ENCODE measurements at places on chromosomes 5 and 9.

DNA sequence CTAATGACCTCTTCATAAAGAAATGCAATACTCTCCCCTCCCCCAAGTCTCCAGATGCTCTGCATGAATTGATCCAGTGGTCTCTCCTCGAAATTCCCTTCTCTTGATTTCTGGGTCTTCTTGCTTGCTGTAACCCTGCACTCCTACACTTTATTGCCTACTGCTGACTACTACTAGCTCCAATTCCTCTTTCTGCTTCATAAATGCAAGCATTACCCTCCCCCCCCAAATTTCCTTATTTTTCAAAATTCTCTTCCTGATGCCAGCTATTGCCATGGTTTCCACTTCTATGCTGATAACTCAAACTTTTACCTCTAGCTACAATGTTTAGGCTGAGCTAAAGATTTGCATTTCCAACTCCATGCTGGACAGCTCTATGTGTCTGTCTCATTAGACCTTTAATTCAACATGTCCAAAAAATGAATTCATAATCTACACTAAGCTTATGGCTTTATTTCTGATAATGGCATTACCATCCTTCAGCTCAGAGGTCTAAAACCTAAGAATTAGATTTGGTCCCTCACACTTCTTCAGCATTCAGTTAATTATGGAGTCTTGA is 1.4 kb downstream of the ZBTB26 start:
- DNase-seq, result no peak

- no peak for DNase-seq
Observed at GRCh38 chr5:132009706-132010405, 1.6 kb downstream of the ACSL6 start.

DNA sequence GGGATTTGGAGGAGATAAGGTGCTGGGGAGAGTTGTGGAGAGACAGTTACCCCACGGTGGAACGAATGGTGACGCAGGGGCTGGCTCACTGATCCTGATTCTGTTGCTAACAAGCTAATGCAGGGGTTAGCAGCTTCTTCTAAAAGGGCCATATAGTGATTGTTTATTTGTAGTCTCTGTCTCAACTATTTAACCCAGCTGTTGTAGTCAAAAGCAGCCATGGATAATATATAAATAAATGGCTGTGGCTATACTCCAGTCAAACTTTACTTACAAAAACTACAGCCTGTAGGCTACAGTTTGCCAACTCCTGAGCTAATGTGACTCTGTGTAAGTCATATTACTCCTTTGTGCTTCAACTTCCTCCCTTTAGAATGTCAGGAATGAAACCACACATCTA is 21.8 kb downstream of the STOM start:
- no peak for DNase-seq

DNA sequence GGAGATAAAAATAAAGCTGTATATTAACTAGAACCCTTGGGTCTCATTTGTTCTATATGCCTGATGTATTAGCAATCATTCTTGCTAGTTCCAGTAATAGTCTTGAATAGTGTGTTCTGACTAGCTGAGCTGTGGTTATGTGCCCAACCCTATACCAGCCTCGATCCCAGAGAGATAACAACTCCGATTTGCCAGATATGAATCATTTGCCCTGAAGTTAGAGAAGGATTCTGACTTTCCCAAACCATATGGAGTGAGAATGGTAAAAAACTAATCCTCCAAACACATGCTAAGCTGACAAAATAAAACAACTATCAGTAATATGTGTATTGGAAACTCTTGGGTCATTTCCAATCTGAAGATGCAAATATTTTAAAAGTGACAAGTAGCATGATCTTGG is 64.8 kb downstream of the ALDH1A1 start:
- no peak for DNase-seq

DNA sequence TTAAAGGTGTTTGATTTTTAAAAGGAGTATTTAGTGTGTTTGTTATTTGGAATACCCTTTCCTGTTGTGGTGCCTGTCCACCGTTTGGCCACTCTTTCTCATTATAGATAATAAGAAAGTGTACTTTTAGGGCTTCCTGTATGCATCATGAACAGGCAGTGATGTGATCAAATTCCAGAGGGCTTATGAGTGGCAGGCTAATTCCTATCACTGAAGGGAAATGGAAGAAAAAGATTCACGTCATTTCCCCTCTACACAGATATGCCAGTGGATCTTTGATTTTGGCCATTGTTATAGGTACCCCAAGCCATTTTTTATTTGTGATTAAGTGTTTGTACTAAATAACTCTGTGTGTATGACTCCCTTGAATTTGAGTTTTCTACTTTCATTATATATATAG is 37.1 kb downstream of the RPS6 start:
- no peak for DNase-seq

DNA sequence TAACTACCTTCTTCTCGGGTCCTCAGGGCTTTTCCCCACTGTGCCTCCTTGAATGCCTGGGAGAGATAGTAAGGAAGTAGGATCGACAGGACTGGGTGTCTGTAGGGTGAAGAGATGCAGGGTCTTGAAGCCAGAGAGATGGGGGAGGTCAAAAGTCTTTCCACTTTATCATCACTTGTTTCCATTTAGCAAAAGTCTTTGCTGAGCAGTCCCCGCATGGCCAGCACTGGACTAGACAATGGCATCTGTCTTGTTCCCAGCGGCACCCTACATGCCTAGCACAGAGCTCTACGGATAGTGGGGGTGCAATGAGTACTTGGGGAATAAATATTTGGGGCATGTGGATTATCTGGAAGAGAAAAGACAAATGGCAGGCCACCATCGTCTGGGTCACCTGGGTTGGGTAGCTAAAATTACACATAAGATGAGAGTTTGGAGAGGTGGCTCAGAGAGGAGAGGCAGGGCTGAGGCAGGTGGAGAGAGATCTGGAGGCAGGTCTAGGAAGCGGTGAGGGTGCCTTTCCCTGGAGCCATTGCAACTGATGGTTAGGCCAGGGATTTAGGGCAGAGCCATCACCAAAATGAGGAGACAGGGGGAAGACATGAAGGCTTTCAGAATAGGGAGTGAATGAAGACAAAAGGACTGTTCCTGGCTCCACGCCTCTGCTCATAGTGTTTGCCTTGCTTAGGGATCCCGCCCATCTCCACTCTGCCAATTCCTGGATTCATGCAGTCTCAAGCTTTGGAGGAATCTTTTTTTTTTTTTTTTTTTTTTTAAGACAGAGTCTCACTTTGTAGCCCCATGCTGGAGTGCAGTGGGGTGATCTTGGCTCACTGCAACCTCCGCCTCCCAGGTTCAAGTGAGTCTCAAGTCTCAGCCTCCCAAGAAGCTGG is 250.8 kb upstream of the KLF4 start:
- DNase-seq, result no peak

GRCh38 chr9:80305136-80305535 is 733.4 kb downstream of the TLE4 start:
- no peak for DNase-seq

DNA sequence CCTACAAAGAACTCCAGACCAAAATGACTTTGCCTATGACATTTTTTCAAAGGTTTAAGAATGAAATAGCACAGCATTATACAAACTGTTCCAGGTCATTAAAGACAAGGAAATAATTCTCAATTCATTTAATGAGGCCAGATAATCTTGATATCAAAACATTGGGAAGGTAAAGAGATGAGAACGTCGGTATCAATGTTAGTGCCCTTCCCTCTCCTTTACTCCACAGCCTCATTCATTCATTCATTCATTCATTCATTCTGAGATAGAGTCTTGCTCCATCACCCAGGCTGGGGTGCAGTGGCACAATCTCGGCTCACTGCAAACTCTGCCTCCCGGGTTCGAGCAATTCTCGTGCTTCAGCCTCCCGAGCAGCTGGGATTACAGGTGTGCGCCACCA is 64.0 kb downstream of the NACC2 start:
- no peak for DNase-seq

- no peak for DNase-seq
Observed at GRCh38 chr5:145027286-145027685, 807.9 kb downstream of the PRELID2 start.

DNA sequence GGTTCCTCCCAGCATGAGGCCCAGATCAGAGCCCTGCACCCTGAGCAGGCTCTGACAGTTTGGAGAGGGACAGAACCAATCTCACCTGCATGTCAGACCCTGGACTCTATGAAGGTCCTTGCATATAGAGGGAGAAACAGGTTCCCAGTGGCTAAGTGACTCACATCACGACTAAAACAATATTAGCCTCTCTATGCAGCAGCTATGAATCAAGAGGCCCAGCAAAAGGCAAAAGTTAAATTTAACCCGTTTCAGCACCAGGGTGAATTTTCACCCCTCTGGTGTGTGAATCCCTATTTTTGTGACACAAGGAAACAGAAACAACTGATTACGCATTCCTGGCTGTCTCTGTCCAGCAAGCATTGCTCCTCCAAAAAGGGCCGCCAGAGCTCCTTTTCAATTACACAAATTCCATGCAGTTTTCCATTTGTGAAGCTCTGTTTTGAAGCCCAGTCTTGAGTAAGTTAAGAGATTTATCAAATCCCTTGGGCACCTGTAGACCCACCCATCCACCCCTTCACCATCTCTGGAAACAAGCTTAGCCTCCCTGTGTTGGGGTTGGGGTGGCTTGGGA is 136.6 kb downstream of the GABBR2 start:
- DNase-seq, result no peak

DNA sequence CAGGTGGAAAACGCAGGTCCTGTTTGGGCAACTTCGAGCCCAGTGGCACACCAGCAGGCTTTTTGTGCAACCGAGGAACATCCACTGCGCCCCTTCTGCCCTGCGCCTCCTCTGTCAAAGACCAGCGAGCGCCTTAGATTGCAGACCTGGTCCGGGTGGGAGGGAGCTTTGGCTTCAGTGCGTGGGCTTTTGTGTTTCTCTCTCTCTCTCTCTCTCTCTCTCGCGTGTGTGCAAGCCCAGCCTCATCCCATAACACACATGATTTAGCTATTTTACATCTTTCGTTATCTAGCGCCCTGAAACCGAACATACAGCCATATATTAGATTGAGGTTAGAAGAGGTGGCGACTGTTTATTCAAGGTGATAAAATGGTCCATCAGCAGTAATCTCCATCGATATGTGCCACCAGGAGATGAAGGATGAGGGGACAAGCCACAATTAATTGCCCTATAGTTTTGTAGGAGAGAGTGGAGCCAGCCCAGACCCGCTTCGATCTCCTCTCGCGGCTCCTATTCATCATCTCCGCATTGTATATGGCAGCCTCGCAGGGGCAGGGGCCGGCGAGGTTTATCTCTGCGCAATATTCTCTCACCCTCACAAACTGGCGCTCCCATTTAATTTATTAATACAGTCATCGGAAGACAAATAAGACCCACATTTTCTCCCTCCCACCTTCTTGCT is 5.3 kb downstream of the PRDM6 start:
- no peak for DNase-seq

DNA sequence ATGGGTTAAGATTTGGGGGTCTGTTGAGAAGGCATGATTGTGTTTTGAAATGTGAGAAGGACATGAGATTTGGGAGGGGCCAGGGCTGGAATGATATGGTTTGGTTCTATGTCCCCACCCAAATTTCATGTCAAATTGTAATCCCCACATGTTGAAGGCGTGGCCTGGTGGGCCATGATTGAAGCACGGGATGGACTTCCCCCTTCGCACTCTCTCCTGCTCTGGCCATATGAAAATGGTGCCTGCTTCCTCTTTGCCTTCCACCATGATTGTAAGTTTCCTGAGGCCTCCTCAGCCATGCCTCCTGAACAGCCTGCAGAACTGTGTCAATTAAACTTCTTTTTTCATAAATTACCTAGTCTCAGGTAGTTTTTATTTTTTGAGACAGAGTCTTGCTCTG is 14.7 kb upstream of the NOTCH1 start:
- DNase-seq, result no peak

- DNase-seq, result no peak
Observed at GRCh38 chr5:142079306-142079721, 29.3 kb upstream of the NDFIP1 start.

DNA sequence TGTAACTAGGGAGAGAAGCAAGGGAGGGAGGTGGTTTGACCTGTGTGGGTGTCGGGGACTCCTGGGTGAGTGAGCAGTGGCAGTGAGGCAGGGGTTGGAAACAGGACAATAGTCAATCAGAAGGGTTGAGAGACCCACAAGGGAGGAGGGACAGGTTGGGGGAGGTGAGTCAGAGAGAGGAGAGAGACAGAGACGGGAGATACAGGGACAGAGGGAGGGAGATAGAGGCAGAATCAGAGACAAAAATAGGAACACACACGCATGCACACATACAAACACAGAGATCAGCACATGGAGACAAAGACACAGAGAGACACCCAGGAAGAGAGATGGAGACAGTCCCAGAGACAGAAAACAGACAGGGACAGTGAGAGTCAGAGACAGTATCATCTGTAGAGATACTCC is 39.3 kb upstream of the PTGS1 start:
- DNase-seq, result no peak

GRCh38 chr9:94904806-94905205 is 178.3 kb downstream of the AOPEP start:
- no peak for DNase-seq

DNA sequence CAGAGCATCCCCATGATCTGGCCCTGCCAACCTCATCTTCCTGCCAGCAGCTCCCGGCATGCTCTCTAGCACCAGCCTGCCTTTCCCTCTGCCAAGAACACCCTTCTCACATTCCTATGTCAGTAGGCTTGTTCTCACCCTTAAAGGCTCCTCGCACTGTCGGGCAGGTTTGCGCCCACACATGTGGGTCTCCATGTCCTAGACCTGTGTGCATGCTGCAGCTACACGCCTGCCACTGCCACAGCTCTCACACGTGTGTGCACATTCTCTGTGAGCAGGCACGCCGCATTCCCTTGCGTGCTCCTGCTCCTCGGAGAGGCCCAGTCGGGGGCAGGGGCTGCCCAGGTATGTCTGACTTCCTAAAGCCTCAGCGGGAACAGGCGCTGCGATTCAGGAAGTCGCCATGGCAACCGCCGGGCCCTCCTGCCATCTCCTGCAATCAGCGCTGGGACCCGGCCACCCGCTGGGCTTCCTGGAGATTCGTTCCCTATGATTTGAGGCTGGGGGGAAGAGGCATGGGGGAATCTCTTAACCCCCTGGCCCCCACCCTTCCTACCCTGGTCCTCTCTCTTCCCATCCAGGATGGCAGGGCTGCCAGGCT is 28.1 kb downstream of the NDUFA8 start:
- DNase-seq, result no peak

DNA sequence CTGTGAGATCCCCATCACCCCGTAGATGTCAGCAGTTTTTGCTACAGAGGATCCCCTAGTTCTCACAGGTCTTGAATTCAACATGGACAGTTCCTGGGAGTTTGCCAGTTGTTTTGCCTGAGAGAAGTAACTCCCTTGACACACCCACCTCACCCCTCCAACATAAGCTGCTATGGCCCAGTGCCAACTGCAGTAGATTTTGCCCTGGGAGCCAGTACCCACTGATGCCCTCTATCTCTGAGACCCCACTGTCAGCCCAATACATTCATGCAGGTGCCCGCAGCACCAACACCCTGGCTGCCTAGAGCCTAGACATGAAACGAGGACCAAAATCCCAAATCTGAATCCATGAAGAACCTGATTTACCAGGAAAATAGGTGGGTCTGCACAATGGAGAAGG is 583.9 kb upstream of the CTNND2 start:
- no peak for DNase-seq

DNA sequence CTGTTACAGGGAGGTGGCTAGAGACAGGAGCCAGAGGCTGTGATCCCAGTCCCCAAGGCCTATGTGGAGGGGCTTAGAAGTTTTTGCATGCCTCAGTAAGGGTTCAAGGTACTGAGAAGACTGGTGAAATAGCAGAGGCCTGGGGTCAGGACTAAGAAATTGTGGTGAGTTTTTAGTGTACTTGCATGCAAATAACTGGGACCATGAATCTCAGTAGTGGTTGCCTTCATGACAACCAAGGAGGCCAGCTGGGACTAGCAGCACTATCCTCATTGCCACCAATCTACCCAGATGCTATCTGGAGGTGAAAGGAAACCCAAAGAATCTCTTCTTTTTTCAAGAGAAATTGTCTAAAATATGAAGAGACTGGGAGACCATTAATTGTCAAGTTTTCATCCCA is 395.1 kb downstream of the CETN3 start:
- DNase-seq, result no peak
